KBM-7 (cell line): ENCODE measurements at places on chromosomes 3 and 15.

DNA sequence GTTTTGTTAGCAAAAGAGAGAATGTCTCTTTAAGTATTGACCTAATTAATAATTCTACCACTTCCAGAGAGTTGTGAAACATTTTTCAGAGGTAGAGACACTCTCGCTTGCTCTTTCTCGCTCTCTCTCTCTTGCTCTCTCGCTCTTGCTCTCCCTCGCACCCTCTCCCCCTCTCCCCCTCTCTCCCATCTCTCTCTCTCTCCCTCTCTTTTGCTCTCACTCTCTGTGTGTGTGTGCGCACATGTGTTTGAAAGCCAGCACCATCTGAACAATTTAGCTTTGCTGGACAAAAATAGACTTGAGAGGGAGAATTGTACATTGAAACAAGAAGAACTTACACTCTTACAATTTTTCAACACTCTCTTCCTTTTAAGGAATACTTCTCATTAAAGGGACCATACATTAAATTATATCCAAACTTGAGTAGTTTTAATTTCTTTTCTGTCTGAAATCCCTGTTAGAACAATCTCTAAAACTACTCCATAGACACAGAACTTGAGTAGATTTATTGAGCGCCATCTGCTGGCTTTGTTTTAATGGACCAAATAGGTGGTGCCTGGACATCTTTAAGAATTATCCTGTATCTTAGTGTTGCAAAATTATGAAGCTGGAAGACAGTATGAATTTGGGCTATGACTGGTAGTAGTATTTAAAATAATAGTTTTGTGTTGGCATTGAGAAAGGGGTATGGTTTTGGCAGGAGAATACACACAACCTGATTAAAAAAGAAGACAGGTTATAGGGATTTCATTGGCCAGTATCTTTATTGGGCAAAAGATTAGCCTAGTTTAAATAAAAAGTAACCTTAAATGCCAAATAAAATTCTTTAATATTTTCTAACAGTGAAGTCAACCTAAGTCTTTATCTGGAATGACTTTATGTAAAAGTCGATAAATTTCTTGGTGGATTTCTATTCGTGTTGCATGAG lies 124.6 kb downstream of the AKAP13 start:
- DNase-seq, result peak; percentile 72

GRCh38 chr3:148366743-148367410 lies 330.8 kb upstream of the AGTR1 start:
- peak; percentile 1 for DNase-seq

DNA sequence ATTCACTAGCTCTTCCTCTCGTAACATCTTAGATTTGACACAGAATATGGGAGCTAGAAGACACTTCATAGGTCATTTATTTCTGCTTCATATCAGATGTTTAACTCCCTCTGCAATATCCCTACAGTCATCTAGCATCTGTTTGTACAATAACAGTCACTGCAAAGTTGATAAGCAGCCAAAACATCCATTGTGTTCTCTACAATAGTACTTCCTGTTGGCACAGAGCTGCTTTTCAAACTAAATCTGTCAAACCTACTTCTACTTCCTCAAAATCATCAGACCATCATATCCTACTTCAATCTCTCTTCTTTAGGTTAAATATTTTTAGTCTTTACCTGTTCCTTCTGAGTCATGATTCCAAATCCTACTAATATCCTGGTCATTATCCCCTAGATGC lies 233.2 kb downstream of the FGF12 start:
- DNase-seq, result peak; percentile 57

DNA sequence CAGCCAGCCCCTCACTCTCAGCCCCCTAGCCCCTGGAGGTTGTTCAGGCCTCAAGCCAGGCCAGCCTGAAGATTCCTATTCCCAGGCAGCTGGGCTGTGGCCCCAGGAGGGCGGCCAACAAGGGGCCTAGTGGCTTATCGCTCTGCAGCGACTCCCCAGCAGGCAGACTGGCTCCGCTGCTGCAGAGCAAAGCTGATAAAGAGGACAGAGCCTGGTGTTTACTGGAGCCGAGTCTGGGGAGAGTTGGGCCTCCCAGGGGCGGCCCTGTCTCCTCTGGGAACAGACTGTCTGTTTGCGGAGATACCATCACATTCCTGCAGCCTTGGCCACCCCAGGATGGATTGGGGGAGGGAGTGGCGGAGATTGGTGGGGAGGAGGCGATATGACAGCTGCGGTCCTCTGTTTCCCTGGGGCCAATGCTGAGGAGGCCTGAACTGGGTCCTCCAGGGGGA lies 22.4 kb upstream of the SMAD6 start:
- DNase-seq, result no peak

DNA sequence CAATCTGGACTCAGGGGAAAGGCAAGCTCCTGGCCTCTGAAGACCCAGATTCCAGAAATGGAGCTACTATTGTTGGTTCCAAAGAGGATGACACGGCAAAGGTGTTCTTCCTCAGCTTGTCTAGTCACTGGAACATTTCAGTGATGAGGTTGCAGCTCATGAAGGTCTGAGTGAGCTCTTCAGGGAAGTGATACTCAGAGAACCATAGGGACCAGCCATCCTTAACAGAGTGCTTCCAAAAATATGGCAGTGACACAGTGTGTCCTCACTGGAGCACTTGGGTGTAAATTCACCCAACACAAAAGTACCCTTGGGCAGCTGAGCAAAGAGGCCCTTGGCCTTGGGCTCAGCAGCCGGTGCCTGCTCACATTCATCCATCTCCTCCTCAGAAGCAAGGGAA lies 46.3 kb downstream of the SPTSSB start:
- DNase-seq, result no peak

DNA sequence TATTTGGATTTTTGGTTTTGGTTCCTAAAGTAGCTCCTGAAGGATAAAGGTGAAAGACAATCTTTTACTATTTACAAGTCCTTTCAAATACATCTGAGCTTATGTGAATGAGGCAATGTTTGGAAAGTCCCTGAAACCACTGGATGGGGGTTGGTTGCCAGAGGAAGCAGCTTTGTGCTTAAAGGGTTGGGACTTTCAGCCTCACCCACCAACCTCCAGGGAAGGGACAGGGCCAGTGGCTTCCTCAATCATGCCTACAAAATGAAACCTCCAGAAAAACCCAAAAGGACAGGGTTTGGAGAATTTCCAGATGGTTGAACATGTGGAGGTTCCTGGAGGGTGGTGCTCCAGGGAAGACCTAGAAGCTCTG lies 20.9 kb upstream of the ABHD17C start:
- DNase-seq, result no peak

- DNase-seq, result no peak
These were observed 1061.2 kb downstream of the FHIT start for GRCh38 chr3:60190073-60190472.

- no peak for DNase-seq
These were observed 121.5 kb downstream of the DTWD1 start for GRCh38 chr15:49742381-49742780.

DNA sequence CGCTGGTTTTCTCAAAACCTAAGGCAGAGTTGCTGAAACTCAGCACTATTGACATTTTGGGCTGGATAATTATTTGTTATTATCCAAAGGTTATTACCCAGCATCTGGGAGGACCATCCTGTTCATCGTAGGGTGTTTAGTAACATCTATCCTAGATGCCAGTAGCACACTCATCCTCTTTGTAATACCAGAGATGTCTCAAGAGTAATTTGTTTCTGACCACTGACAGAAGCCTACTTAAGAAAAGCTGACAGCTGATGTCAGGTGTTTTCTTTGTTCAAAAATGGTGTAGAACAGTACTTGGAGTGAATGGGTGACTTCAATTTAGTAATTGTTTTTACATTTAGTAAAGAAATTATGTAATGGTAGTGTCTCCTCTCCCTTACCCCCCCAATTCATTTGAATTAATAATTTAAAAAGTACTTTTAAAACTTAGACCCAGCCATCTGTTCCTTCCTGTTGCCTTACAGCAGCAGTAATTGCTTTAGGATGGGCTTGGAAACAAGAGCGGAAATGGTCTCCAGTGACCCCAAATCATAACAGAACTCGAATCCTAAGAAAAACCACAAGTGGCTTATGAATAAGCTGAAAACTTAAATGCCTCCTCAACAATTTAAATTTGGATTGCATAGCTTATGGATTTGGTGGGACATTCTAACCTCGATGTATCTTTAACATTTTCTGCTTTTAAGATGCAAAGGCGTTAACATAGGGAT lies 105.4 kb downstream of the PTPRG start:
- DNase-seq, result peak; percentile 36

DNA sequence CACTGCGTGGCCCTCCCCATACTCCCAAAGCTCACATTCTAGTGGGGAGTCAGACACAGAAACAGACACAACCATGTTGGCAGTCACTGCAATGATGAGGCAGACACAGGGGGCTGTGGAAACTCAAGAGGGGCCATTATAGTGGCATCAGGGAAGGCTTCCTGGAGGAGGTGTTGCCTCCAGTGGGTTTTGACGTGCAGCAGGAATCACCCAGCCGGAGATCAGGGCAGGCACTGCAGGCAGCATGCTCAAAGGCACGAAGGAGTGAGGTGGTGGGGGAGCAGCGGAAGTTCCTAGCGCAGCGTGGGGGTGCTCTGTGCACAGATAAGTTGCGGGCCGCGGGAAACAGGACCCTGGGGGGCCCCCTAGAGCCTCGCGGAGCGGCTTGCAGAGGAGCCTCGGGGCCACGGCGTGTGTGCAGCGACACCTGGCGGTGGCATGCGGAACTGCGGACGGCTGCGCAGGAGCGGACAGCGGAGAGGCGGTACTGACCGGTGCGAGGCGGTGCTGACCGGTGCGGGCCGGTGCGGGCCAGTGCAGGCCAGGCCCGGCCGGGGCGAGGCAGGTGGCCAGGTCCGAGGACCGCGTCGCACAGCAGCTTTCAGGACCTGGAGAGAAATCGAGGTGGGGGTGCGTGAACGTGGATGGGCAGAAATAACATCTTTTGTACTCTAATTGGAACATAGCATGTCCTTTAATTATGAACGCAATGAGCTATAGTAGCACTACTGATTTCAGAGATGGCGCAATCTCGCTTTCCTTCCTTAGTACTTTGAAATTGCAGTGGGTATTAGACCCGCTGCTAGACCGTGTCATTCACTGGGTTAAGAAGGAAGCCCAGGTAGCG lies 101.5 kb downstream of the FBLN2 start:
- DNase-seq, result peak; percentile 77

DNA sequence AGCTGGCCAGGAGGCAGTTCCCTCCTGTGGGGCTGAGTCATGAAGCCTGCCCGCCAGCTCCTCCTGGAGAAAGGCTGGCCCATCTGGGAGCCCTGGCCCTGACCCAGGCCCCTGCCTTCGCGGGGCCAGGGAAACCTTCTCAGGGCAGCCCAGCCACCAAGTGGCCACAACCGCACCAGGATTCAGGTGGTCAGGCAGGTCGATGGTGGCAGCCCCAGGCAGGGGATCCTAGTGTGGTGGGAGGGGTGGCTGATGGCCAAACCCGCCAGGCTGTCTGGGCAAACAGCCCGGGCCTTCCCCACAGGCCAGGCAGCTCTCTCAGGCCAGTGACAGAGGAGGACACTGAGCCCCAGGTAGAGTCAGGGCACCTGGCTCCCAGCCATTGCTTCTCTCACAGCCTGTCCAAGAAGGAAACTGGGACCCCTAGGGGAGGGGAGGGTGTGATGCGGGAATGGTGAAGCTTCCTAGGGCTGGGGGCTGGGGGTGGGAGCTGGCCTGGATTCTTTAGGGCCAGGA lies 1.2 kb downstream of the TWF2 start:
- peak; percentile 58 for DNase-seq

GRCh38 chr3:34995796-34996430 lies 643.4 kb upstream of the ARPP21 start:
- DNase-seq, result no peak

DNA sequence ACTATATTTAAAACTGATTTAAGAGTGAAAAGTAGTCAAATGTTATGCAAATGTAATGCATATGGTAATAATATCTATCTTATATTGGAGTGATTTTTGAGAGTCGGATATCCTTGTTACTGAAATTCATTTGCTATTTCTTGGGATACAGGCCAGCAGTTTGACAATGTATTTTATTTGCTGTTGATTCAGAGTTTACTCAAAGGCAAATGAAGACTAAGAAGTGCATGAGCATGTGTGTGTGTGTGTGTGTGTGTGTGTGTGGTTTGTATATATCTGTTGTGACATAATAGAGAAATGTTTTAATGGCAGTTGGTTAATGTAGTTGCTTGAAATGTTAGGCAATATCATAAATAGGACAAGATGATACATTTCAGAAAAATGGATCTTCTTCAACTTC lies 39.0 kb downstream of the UNC13C start:
- DNase-seq, result no peak

DNA sequence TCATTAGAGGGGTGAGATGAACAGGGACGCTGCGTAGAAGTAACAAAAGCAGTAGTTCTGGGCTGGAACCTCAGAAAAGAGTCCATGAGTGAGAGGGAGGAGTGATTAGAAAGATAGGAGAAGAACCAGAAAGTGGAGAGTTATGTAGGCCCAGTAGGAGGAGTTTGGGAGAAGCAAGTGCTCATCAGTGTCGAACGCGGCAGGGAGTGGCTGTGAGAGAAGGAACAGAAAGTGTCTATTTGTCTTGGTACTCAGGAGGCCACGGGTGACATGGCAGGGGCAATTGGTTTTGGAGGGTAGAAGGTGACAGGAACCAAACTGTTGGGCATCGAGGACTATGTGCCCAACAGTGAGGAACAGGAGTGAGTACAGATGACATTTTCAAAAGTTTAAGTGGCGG lies 1.3 kb upstream of the INSYN1 start:
- no peak for DNase-seq

GRCh38 chr3:53354945-53355498 lies 7.7 kb upstream of the DCP1A start:
- peak; percentile 49 for DNase-seq

GRCh38 chr3:175716446-175716845 lies 857.3 kb downstream of the NAALADL2 start:
- no peak for DNase-seq

DNA sequence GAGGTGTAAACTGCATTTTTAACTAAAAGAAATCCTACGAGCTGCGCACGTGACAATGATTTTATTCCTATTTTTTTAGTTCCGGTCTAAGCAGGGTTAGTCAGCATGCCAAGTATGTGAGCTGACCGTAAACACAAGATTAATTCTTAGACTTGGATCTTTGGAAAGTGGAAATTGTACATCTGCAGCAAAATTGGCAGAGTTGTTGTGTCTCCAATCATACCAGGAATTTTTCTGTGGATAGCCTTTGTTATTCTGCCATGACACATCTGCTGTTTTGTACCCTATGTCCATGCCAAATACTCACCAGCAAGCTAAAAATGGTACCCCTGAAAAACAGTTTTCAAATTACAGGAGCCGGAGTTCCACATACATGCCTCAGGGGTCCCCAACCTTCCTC lies 562.5 kb downstream of the UNC13C start:
- DNase-seq, result no peak

DNA sequence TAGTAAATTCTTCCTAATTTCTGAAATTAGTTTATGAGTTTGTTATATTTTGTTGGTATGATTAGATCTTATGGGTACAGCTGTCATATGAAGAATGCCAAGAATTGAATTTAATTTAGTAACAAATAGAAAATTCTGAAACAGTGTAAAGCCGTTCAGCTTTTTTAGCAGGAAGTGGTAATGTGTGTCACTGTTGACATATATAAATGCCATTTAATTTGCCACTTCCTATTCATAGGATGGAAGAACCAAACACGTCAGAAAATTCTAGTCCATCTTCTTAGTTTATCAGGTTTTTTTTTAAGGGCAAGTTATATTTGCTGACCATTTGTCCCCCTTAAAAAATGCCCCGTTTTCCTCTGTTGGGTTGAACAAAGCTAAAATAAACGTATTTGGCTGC lies 43.0 kb downstream of the RAB8B start:
- peak; percentile 37 for DNase-seq

- DNase-seq, result no peak
These were observed 462.8 kb upstream of the CBLB start for GRCh38 chr3:106331636-106332035.

GRCh38 chr3:188421836-188422540 lies 268.0 kb downstream of the LPP start:
- peak; percentile 70 for DNase-seq
